ENCODE measurements at places on chromosomes 3 and 15. TPM values are rescaled to one million over a fixed set of nuclear protein-coding genes. Genes with fewer than 3 reads are reported as not detected.

The ZBTB47 gene
- total RNA-seq = 25.4 TPM

The ANKRD63 gene
- total RNA-seq = not detected

The GPR62 gene
- total RNA-seq = under 0.01 TPM

The CYP1A2 gene
- total RNA-seq = not detected

The FAM174B gene
- 0.97 TPM for total RNA-seq

The AVEN gene
- 37.1 TPM for total RNA-seq

The FGF12 gene
- not detected for total RNA-seq

The MELTF gene
- 5.2 TPM for total RNA-seq

The GP5 gene
- total RNA-seq = not detected

The LRRC2 gene
- 5.2 TPM for total RNA-seq

The CPA3 gene
- under 0.01 TPM for total RNA-seq

The BDH1 gene
- total RNA-seq = 4.8 TPM
